ENCODE measurements at places on chromosomes 2 and 18. TPM values are rescaled to one million over a fixed set of nuclear protein-coding genes. Genes with fewer than 3 reads are reported as not detected.

GULP1 gene
- 78.2 TPM for total RNA-seq

KATNAL2 gene
- total RNA-seq = 9.6 TPM

ATG16L1 gene
- total RNA-seq = 27.7 TPM

GRCh38 chr2:223055836-223056235 lies 3.8 kb downstream of the KCNE4 start:
- H3K4me3 ChIP-seq = peak overlapping the region; percentile 18
- H3K27ac ChIP-seq = peak overlapping the region; percentile 83
- DNase-seq = no peak
- H3K4me1 ChIP-seq = peaks cover 49% of the 10 kb centered on the region
- no peaks in the 10 kb centered on the region for H3K27me3 ChIP-seq

- H3K36me3 ChIP-seq = no peaks in the 10 kb centered on the region
- no peak overlapping the region for H3K27ac ChIP-seq
- no peaks in the 10 kb centered on the region for H3K27me3 ChIP-seq
- H3K4me1 ChIP-seq = peaks cover 22% of the 10 kb centered on the region
Measured at GRCh38 chr2:65395621-65396347, 36.6 kb downstream of the SPRED2 start.

- no peaks in the 10 kb centered on the region for H3K4me1 ChIP-seq
- H3K27me3 ChIP-seq = no peaks in the 10 kb centered on the region
- no peaks in the 10 kb centered on the region for H3K36me3 ChIP-seq
- no peak overlapping the region for H3K4me3 ChIP-seq
- H3K27ac ChIP-seq = no peak overlapping the region
Measured at GRCh38 chr2:68959001-68959400, 6.3 kb upstream of the GKN2 start.
